T-helper 22 cell (primary cell): ENCODE measurements at places on chromosomes 12 and 14.

DNA sequence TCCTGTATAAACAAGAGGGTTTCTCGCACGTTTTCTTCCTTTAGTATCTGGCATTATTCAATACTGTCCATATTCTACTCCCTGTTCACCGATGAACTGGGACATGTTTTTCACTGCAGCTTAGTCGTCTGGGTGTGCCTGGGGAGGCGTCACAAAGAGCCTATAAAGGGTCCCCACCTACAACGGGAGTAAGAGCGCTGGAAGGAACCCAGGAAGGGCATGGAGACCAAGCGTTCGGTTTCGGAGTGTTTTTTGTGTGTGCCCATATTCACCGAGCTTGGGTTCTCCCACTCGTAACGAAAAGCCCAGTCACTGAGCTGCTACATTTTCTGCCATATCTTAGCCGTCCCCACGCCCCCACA lies 592 bp upstream of the USP15 start:
- DNase-seq: no peak

DNA sequence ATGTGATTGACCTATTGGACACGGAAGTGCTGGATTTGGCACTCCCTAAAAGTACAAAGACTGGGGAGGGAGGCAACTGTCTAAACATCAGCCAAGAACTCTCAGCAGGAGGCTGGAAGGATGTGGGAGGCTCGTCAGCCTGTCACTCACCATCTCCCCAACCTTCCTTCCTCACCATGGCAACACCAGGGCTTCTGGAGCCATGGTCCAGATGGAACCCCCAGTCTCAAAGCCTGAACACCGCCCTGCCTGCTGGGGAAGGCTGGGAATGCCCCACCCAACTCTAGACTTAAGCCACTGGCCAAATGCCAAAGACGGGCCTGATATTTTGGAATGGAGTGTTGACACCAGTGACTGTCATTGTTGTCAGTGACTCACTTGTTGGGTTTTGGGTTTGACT lies 55.3 kb downstream of the GALNT16 start:
- DNase-seq: no peak

DNA sequence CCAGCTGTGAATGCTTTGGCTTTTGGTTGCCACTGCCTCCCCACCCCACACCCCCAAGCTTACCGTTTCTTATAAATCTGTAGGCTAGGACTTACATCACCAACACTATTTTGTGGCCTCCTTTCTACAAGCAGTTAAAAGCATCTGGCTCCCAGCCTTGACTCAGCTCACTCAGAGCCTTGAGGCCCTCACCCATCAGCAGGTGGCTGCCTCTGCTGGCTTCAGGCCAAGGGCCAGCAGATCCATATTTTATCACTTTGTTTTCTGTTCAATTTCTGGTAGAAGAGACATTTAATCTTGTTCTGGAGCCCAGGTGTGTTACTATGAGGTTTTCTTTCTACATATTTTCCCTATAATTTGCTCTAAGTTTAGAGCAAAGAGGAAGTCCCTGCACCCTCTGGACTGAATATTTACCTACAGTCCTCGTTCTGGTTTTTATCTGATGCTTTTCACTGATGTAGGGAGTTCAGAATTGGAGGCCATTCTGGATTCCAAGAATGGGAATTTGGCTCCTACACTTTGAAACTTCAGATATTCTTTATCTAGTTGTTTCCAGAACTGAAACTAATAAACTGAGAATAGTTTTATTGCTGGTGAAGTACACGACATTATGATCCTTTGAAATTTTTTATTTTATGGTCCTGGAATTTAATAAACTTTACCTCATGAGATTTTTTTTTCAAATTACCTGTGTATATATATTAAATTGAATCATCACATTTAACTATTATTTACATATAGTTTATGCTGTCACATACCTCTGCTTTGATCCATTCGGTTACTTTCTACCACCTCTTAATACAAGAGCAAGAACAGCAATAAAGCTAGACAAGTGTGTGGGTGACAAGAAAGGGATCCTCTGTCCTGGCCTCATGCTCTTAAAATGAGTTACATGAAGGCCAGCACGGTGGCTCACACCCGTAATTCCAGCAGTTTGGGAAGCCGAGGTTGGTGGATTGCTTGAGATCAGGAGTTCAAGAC lies 22.2 kb downstream of the PLBD1 start:
- DNase-seq: no peak

DNA sequence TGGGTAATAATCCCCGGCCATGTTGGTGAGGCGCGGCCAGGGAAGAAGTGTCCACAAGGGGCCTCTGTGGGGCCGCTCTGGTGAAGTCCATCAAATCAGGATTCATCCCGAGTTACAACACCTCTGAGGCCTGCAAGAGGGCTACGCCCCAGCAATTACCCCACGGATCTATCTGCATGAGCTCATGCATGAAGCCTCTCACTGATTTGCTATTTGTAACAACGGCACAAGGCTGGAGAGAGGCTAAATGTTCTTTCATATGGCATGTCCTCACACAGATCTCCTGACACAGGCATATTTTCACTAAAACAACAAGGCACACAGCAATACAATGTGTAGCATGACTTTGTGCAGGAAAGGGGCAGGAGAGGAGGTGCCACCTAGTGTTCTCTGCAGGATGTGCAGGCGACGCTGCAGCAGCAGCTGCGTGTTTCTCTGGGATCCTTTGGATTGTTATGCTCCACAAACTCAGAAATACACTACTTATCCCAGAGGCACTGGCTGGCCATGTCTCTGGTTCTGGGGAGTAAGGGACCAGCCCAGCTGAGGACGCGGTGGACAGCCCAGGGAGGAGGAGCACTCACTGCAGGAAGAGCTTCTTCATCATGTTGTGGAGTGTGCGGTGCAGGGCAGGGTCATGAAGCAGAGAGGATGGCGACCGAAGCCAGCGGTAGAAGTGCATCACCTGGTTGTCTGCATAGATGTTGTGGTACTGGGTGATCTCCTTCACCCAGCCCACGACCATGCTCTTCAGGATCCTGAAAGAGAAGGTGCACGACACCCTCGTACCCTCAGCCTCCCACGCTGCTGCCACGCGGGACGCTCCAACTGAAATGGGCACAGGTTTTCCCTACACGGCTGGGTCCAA lies 20.2 kb downstream of the P2RX2 start:
- no peak for DNase-seq

DNA sequence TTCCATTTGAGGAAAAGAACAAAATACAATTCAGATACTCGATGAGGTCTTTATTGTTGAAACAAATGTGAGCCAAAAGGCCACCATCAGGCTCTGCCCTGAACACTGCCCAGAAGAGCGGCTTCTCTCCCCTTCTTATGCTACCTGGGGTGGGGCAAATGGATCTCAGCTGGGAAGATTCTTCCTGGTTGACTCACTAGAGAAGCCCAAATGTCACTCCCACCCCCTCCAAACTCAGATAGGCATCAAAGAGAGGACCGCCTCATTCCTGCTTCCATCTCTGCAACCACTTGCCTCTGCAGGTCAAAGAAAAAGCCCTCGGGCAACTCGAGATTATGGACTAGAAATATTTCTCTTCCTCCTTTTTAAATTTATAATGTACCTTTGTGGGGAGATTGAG lies 55.8 kb downstream of the TBX3 start:
- DNase-seq: no peak

DNA sequence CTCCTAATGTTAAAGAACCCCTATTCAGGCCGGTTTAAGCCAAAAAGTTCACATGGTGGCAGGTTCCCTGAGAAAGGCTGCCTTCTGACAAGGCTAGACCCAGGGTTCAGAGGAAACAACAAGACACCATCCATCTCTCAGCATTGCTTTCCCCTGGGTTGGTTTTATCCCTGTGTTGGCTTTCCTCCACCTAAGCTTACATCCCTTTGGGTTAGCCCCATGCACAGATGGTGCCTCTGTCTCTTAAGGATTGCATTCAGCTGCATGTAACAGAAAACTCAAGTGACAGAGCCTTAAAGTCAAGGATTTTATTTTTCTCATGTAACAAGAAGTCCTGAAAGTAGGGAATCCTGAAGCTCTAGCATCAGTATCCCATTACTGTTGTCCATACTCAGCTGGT lies 42.8 kb upstream of the RIN3 start:
- no peak for DNase-seq

- no peak for DNase-seq
These were observed 791.6 kb downstream of the DIO2 start for GRCh38 chr14:79419571-79420327.

DNA sequence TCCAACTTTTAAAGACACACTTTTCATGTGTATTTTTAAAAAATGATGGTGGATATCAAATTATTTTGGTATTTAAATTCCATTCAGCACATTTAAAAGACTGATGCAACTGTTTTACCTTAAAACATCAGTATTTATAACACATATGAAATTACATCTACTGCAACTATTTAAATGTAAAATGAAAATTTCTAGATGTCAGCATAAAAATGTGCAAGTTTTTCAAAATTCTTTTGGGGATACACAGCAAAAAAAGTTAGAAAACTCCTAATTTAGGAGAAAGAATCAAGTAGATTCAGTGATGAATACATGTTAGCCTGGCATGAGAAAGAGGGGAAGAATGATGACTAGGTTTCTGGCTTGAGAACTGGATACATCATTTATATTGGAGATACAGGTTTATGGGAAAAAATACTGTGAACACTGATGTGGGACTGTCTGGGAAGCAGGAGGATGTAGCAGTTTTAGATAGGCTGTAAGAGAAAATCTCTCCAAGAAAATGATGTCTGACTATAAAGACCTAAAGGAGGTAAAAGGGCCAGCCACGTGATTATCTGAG lies 9.2 kb downstream of the SOS2 start:
- DNase-seq: no peak

DNA sequence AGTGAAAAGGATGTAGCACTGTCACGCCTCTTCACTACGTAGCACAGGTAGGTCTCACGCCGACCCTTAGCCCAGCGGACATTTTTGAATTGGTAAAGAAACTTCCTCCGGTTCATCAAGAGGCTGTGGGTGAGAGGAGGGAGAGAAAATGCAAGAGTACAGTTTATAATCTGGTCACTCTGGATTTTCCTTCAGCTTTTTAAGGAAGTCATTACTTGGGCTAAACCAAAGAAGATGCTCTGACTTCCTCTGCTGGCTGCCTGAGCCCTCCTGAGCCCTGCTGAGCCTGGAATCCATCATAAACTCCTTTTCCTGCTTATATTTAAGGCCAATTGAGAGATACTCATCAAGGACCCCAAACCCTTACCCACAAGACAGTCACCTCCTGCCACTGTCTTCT lies 5.8 kb downstream of the AICDA start:
- no peak for DNase-seq

GRCh38 chr12:56980941-56981530 lies 23.6 kb upstream of the RDH16 start:
- DNase-seq: no peak
